ENCODE measurements at places on chromosomes 6 and 20.

DNA sequence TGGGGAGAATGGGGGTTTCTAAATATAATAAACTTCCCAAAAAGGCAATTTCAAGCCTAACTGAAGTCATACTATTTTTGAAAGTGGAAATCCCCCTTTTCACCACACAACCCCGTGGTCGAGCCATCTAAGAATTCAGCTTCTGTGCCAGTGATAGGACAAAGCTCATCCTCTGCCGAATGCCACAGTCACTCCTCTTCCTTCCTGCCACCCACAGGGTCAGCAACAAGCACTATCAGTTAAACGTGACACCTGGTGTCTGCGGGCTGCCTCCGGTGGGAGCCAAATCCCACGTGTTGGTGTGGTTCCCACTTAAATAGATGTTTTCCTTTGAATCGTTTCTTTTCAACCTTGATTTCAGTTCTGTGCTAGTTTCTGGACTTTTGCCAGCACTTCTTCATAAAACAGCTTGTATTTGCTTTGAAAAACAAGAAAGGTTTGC lies 60.7 kb downstream of the TNFAIP3 start:
- DNase-seq: no peak

- no peak for DNase-seq
Observed at GRCh38 chr6:16873698-16874097, 112.4 kb upstream of the ATXN1 start.

GRCh38 chr6:67265996-67266921 lies 1368.8 kb upstream of the ADGRB3 start:
- DNase-seq: no peak

DNA sequence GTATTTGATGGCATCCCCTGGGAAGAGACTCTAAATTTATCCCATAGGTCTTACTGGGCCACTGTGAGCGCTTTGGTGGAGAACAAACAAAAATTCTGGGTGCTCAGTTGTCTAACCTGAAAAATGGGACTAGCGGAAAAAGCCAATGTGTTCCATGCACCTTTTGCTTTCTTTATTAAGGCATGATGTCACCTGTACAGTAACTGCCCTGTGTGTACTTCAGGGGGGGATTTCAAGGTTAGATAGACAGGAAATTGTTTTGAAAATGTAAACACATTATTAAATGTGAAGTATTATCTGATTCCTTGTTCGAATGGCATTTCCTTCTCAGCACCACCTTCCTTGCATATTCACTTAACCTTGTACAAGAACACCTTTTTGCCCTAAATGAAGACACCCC lies 1.2 kb upstream of the EDN1 start:
- DNase-seq: no peak

Measured in AG04449 (cell line).